ENCODE measurements at places on chromosomes 11 and 22. TPM values are rescaled to one million over a fixed set of nuclear protein-coding genes. Genes with fewer than 3 reads are reported as not detected.

Gene KIF18A
- 1.0 TPM for total RNA-seq

Gene DRD4
- total RNA-seq = 1.3 TPM

Gene RFPL2
- total RNA-seq = not detected

Gene TCN2
- total RNA-seq = 31.3 TPM

Gene TPST2
- total RNA-seq = 26.7 TPM

Gene TMA7B
- 0.42 TPM for total RNA-seq

Gene TSSK2
- total RNA-seq = not detected

Gene MUC5AC
- total RNA-seq = not detected

DNA sequence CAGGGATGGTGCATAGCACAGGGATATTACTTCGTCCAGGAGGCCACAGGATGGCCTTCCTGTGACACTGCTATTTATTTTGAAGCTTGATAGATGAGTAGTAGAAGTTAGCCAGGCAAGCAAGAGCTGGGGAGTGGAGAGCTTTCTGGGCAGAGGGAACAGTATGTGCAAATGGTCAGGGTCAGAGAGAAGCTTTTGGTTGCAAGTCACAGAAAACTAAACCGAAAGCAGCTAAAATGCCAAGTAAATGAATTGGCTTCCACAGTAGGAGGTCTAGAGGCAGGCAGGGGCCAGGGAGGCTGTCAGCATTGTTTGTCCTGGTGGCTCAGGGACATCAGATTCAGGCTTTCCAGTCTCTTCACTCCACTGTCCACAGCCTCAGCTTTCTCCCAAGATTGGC is 247.5 kb downstream of the GRIK4 start:
- no peak for DNase-seq

GRCh38 chr11:28666632-28667031 is 558.4 kb downstream of the METTL15 start:
- no peak for DNase-seq

DNA sequence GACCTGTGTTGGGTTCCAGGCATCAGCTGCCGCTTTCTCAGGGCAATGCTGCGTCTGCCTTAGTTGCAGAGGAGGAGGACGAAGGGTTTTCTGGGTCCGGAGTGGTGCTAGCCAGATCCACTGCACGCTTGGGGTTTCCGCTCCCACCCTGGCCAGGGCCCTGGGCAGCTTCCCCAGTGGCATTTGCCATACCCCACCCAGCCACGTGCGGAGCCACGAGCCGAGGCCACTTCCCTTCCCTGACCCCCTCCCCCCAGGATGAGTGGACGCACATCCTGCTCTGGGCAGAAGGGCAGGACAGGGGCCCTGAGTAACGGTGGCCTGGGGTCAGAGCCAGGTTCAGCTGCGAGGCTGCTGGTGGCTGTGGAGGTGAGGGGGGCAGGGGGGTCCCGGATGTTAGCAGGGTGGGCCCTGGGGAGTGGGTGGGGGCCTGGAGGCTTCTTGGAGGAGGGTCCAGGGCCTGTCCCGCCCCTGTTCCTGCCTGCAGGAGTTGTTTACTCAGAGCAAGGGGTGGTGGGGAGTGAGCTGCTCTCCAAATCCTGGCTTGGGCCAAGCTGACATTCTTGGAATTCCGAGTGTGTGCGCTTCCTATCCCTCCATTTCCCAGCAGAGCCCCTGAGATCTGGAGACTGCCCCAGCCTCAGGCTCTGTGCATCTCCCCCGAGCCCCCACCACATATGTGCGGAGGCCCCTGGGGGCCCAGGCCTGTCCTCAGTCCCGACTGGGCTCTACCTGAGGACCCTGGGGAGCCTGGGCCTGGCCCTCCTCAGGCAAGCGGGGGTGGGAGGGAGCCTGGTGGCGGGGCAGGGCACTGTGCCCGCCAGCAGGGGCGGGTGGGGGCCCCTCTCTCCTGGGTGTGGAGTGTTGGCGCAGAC is 1.4 kb downstream of the TSPAN4 start:
- DNase-seq = peak; percentile 98

DNA sequence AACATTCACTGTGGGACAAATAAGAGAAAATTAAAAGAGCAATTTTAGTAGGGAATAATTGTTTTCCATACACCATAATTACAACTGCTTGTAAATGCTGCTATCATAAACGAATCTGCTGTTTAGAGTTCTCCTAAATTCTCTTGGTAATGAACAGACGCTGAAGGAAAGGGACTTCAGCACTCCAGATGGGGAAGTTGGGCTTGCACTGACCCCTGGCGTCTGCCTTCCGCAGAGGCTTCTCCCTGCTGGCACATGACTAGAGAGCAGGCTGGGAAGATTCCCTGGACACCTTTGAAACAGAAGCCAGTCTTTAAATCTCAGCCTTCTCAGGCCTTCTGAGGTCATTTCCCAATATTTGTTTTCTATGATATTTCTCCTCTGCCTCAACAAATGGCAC is 84.1 kb downstream of the NXPE2 start:
- peak; percentile 73 for DNase-seq

GRCh38 chr11:11808992-11809615 is 32.7 kb upstream of the USP47 start:
- DNase-seq = no peak

GRCh38 chr22:20514658-20515406 is 7.4 kb downstream of the MED15 start:
- no peak for DNase-seq

- no peak for DNase-seq
Measured at GRCh38 chr11:122812638-122813037, 25.7 kb upstream of the CRTAM start.

DNA sequence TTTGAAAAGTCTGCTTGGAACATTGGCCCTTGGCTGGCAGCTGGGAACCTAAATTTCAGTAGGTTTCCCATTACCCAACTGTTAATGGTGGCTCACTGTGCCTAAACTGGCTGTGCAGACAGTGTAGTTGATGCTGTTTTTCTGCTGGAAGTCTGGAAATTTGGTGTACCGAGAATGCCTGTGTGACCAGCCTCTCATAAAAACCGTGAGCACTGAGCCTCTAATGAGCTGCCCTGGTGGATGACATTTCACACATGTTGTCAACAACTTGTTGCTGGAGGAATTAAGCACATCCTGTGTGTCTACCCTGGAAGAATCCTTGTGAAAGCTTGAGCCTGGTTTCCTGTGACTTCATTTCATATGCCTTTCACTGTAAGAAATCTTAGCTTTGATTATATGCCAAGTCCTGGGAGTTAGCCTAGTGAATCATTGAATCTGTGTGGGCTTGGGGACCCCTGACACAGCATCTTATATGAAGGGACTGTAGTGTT is 131.1 kb downstream of the LDLRAD3 start:
- DNase-seq = no peak

- no peak for DNase-seq
Measured at GRCh38 chr22:23220485-23221350, 40.4 kb downstream of the BCR start.

DNA sequence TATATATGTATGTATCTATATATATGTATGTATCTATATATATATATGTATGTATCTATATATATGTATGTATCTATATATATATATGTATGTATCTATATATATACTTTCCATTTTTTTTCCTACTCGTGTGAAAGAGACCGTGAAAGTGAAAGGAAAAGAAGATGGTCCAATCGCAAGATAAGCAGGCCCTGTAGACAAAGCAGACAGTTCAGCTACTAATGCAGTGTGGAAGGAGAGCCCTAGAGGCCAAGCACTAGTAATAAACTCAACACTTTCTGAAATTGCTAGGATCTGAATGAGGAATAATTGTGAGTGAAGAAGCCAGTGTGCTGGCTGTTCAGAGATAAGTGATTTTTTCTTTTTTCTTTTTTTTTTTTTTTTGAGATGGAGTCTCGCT is 47.2 kb downstream of the MCHR1 start:
- DNase-seq = no peak

GRCh38 chr22:45480717-45481116 is 22.0 kb upstream of the FBLN1 start:
- no peak for DNase-seq

GRCh38 chr22:22741843-22742242 is 97.4 kb downstream of the GGTLC2 start:
- no peak for DNase-seq

DNA sequence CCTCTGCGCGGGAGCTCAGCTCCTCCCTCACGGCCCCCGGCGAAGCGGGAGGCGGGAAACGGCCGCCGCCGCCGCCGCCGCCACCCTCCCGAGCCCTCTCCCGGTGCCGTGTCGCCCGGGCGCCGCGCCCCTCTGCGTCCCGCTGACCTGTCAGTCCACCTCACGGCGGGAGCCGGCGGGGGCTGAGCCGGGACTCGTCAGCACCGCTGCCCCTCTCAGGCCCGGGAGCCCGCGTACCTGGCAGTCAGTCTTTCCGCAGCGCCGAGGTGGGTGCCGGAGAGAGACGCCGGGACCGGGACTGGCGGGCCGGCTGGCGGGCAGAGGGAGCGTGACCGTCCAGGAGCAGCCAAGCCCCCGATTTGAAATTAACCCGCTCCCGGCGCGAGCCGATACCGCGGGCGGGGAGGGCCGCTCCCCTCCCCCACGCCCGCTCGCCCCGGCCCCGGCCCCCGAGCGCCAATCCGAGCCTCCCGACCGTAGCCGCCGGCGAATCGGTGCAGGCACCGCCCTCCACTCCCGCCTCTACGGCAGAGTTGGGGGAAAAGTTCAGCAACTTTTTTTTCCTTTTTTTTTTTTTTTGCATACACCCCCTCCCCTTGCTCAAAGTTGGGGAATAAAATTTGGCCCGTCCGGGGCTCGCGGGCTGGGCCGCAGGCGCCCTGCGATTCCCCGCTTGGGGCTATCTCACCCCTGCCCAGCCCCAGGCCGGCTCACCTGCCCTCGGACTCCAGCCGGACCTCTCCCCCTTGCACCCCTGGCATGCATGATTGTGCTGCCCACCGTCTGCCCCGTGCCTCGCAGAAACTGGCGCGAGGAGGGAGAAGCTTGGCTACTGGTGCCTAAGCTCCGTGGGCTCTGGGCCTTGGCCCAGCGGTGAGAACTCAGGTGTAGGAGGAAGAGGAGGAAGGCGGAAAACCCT is 774 bp upstream of the E2F8 start:
- DNase-seq = peak; percentile 78

DNA sequence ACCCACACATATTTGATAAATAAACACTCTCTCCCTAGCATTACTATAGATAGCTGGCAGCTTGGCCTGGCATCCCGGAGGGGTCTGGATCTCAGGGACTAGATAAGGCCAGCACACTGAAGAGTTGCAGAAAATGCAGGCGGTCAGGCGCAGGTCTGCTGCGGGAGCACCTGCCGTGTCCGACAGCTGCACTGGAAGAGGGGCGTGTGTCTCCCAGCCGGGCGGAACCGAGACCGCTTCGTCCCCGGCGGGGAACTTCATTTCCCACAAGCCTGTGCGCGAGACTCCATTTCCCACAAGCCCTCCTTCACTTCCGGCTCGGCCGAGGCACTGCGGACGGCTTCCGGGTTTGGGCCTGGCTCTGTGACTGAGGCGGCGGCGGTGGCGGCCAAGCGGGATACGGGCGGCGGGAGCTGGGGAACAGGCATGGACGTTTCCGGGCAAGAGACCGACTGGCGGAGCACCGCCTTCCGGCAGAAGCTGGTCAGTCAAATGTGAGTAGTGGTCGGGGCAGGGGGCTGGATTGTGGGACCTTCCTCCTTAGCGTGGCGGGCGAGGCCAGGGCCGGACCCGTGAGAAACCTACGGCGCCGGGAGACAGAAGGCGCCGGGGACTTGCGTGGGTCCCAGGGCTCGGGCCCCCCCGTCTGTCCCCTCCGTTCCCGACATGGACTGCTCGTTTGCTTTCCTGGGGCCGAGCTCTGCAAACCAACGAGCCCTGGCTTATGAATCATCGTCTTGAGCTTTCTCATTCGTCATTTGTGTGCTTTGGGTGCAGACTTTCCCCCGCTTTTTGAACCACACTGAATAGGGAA is at the start of gene MED15:
MED15 (plus strand) TSS at position 358 of the 814 bp plus-strand sequence; CDS start at position 427, 69 bp downstream.
- DNase-seq = peak; percentile 96

- DNase-seq = no peak
Measured at GRCh38 chr11:7889985-7890384, 41.1 kb downstream of the OR10A6 start.

GRCh38 chr11:13107544-13108044 is 98.5 kb downstream of the RASSF10 start:
- DNase-seq = no peak

DNA sequence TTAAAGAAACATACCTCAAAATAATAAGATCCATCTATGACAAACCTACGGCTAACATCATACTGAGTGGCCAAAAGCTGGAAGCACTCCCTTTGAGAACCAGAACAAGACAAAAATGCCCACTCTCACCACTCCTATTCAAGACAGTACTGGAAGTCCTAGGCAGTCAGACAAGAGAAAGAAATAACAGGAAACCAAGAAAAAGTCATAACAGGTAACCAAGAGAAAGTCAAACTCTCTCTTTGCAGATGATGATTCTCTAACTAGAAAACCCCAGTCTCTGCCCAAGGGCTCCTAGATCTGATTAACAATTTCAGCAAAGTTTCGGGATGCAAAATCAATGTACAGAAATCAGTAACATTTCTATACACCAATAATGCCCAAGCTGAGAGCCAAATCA is 35.6 kb downstream of the TMEM123 start:
- no peak for DNase-seq

Measured in aorta (tissue), 5 donors.